ENCODE measurements at places on chromosomes 7 and 10.

DNA sequence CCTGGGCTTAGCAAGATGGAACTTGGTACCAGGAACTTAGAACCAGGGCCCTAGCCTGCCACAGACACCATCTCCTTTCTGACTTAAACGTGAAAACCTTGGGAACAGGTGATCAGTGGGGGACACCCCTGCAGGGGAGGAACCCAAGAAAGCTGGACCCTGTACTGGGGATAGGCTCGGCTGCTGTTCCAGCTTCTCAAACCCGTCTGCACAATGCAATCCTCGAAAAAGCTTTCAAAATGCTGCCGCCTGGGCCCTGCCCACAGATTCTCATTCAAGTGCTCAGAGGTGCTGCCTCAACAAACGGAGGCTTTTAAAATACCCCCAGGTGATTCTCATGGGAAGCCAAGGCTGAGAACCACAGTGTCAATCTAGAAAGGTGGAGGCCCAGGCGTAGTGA lies 169.7 kb downstream of the ARHGAP21 start:
- no peak for DNase-seq

GRCh38 chr10:91597197-91597881 lies 35.5 kb downstream of the PPP1R3C start:
- DNase-seq, result no peak

GRCh38 chr10:16184096-16184597 lies 252.7 kb upstream of the PTER start:
- DNase-seq, result no peak

DNA sequence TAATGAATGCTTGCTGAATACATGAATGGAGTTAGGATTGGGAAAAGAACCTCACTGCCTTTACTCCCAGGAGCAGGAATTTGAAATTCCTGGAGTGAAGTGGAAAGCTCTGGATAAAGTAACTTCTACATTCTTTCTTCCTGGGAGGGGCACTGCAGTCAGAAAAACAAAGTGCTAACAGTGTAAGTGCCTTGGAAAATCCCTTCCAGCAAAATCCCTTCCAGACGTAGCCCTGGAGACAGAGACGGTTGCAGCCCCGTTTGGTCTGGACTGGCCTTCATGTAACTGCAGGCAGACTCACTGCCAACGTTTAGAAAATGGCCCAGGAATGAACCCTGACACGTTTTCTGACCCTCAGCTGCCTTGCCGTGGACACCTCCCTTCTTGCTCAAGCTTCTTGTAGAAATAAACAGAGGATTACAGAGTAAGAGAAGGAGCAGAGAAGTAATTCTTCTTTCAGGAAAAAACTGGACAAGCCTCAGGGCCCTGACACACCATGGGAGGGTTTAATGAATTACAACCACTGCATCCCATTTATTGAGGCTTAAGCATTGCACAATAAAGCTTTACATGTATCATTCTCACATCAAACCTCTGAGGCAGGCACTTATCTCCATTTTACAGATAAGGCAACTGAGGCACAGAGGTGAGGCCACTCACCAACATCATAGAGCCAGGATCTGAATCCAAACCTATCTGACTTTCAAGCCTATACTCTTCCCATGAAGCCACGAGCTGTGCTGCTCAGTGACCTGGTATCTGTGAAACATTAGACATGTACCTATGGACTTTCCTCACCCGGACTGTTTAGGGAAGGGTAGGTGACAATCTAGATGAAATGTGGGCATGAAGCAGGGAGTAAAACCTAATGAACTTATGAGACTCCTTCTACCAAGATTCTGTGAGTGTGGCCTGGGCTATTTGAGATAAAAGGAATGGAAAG lies 7.8 kb downstream of the ITPRIP start:
- DNase-seq, result no peak

DNA sequence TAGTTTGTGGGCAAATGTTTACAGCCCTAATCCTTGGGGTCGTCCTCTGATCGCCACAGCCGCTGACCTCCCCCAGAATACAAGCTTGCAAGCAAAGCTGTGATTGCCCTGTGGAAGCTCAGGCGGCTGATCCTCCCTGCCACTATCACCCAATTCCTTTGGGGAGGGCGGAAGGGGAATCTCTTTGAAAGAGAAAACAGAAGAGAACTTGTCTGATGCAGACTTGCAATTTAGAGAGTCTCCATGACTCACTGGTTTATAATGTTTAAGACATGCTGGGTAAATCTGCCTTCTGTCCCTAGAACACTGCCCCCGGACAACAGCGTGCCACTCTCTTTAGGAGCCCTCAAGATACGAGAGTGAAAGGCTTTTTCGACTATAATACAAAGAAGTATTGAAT lies 75.5 kb downstream of the NRP1 start:
- DNase-seq, result no peak

All from stimulated activated CD4-positive, alpha-beta T cell treated with anti-CD3 and anti-CD28 coated beads, Interleukin-1b, Interleukin-23, amount 100 ng/mL, for 24 hours (primary cell).